Spinal cord (tissue), 10 donors: ENCODE measurements at places on chromosomes 16 and 17. TPM values are rescaled to one million over a fixed set of nuclear protein-coding genes. Genes with fewer than 3 reads are reported as not detected.

DNA sequence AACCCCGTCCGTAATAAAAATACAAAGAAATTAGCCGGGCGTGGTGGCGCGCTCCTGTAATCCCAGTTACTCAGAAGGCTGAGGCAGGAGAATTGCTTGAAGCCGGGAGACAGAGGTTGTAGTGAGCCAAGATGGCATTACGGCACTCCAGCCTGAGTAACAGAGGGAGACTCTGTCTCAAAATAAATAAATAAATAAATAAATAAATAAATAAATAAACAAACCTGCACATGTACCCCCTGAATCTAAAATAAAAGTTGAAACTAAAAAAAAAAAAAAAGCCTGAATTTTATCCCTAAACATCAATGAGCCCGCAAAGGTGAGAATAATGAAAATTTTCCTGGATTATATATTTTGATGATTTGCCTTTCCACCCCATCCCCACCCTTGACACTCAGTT is 124.7 kb downstream of the CDH11 start:
- no peak overlapping the region for H3K27ac ChIP-seq
- no peaks in the 10 kb centered on the region for H3K4me1 ChIP-seq
- no peaks in the 10 kb centered on the region for H3K27me3 ChIP-seq
- no peak overlapping the region for H3K4me3 ChIP-seq
- peaks cover 12% of the 10 kb centered on the region for H3K36me3 ChIP-seq
- no peak for DNase-seq

SYCE1L gene
- total RNA-seq, result 14.4 TPM

DNA sequence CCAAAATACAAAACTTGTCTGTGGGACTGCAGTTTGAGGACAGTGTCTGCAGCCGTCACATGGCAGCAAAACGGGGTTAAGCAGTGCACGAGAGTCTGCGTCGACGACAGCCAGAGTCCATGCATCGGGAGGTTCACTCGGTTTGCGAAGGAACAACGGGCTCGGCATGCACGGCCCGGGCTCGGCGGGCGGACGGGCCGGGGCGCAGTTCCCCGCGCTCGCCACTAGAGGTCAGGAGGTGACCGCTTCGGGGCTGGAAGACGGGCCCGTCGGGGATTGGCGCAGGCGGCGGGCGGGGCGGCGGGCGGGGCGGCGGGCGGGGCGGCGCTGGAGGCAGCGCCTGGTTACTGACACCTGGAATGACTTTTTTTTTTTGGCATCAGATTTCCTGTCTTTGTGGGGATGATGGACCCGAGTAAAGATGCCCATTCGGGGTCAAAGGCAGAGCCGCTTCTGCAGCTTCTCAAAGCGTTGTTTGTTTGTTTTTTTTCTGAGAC is 6.5 kb downstream of the SCGB1C2 start:
- no peak overlapping the region for H3K27ac ChIP-seq
- peaks cover 38% of the 10 kb centered on the region for H3K36me3 ChIP-seq
- H3K4me1 ChIP-seq, result peaks cover 16% of the 10 kb centered on the region
- H3K4me3 ChIP-seq, result no peak overlapping the region
- no peaks in the 10 kb centered on the region for H3K27me3 ChIP-seq

- no peak for DNase-seq
- no peak overlapping the region for H3K27ac ChIP-seq
- no peaks in the 10 kb centered on the region for H3K36me3 ChIP-seq
- H3K27me3 ChIP-seq, result no peaks in the 10 kb centered on the region
- H3K4me3 ChIP-seq, result no peak overlapping the region
- no peaks in the 10 kb centered on the region for H3K4me1 ChIP-seq
Observed at GRCh38 chr17:70624211-70624610, 454.9 kb downstream of the KCNJ2 start.

MAP2K6 gene
- 32.5 TPM for total RNA-seq

DNA sequence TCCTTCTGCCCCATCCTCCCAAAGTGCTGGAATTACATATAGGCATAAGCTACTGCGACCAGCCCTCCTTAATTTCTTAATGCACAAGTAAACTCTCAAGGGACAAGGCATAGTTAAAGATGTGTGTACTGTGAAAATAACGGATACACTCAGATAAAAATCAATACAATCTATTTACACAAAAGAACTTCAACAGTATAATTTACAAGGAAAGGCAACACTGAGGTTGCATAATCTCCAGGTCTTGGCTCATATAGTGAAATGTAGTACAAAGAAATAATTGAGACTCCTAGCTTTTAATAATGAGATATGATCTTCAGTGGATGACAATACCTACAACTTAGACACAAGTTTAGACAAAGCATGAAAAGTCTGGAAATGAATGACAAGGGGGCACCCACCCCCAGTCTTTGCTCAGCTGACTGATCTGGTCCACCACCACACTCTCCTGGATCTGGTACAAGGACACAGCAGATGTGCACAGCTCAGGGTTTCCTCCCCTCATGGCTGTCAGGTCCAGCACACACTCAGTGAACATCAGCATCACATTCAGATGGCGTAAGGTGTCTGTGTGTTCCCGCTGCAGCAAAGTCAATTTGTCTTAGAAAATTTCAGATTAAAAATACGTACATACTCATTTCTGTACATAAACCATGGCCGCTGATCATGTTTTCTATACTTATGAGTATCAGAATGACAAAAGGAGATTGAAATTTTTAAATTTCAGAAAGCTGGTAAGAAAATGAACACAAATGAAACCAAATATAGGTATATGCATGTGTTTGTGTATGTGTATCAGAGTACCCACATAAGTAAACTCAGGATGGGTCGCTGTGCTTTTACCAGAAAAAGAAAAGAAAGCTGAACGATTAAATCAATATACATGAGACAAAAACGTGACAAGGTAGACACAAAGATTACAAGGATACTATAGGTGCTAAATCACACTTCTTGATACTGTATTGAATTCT is 33.7 kb upstream of the ALDH3A1 start:
- no peak for DNase-seq
- no peaks in the 10 kb centered on the region for H3K4me1 ChIP-seq
- no peak overlapping the region for H3K27ac ChIP-seq
- peaks cover 45% of the 10 kb centered on the region for H3K36me3 ChIP-seq
- H3K27me3 ChIP-seq, result no peaks in the 10 kb centered on the region

GRCh38 chr17:73250851-73251640 is 10.6 kb downstream of the CPSF4L start:
- no peak for DNase-seq
- no peak overlapping the region for H3K4me3 ChIP-seq
- peaks cover 6% of the 10 kb centered on the region for H3K4me1 ChIP-seq

SRCIN1 gene
- total RNA-seq, result 20.0 TPM

DNA sequence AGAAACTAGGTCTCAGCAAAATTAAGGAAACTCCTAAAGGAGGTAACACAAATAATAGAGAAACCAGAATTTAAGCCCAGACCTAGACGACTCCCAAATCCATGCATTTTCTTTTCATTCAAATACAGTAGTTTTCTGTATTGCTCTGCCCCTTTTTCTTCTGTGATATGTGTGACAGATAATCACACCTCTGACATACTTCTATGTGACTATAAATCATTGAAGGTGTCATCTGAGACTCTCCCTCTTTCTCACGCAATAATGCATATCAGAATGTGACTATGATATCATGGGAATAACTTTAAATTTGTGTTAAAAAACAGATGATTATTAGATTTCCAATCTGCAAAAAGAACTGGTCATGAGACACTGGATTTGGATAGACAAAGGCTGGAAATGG is 143.0 kb upstream of the ELAC2 start:
- H3K27ac ChIP-seq, result no peak overlapping the region
- H3K4me3 ChIP-seq, result no peak overlapping the region
- H3K4me1 ChIP-seq, result no peaks in the 10 kb centered on the region
- H3K36me3 ChIP-seq, result no peaks in the 10 kb centered on the region
- H3K27me3 ChIP-seq, result no peaks in the 10 kb centered on the region
- DNase-seq, result no peak

- DNase-seq, result no peak
- no peaks in the 10 kb centered on the region for H3K27me3 ChIP-seq
- H3K4me1 ChIP-seq, result no peaks in the 10 kb centered on the region
- H3K36me3 ChIP-seq, result peaks cover 7% of the 10 kb centered on the region
- no peak overlapping the region for H3K27ac ChIP-seq
Observed at GRCh38 chr17:67139784-67140665, 95.7 kb downstream of the CACNG1 start.

DNA sequence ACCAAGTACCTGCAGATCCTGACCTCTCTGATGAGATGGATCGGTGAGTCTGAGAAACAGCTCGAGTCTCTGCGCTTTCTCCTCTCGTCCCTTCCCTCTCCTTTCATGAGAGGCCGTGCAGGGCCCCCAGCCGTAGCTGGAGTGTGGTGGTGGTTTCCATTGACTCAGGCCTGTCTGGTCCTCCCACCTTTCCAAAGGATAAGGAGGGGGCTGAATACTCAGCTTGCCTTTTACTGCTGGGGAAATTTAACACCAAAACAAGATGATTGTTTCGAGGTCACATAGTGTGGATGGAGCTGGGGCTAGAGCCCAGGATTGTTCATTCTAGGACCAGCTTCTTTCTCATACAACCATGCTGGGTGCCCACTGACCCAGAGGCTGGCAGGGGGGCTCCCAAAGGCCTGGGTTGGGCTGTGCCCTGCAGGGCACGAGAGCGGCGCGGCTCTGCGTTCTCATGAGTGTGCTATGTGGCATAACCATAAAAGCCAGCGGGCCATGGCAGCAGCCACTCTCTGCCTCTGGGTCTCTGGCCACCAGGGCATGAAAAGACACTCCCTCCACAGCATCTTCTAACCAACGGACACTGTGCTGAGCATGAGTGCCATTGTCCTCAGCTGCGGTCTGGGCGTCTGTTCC is 39.8 kb downstream of the GRIN2C start:
- H3K4me1 ChIP-seq, result peaks cover 69% of the 10 kb centered on the region
- peaks cover 54% of the 10 kb centered on the region for H3K36me3 ChIP-seq

KRTAP2-2 gene
- not detected for total RNA-seq

ETV4 gene
- 4.7 TPM for total RNA-seq

METTL26 gene
- total RNA-seq, result 26.8 TPM

EVPL gene
- 0.17 TPM for total RNA-seq

DNA sequence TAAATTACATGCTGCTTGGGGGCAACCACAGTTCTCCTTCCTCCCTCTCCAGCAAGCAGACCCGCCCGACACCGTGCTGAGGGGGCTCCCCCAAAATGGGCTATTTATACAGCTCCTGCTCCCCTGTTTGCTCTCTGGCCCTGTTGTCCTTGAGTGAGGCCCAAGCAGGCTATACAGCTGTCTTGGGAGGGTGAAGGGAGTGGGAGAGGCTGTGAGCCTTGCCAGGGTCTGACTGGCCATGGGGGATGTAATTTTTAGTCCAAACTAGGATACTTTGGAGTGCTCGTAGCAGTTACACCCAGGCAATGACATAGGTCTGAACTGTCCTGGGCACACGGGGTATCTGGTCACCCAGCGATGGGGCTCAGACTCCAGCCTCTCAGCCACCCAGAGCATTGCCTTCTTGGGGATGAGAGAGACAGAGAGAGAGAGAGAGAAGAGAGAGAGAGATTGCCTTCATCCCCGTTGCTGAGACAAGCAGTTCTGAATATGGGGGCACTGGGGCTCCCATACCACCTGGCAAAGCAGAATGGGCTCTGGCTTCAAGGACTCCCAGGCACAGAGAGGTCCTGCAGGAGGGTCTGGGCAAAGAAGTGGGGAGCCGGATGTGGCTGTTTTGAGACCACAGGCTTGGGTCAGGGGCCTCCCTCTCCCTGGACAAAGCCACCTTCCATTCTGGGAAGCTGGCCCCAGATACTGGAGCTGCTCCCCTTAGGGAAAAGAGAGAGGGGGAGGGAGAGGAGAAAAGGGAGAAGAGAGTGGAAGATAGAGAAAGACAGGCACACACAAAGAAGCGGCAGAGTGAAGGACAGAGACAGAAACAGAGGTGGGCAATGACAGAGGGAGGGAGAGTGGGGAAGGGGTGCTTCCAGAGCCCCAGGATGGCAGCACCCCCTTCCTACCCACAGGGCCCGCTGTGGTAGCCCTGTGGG is 10.7 kb upstream of the TMEM92 start:
- no peaks in the 10 kb centered on the region for H3K36me3 ChIP-seq
- H3K4me3 ChIP-seq, result no peak overlapping the region
- H3K27me3 ChIP-seq, result no peaks in the 10 kb centered on the region
- peak overlapping the region; percentile 69 for H3K27ac ChIP-seq

DNA sequence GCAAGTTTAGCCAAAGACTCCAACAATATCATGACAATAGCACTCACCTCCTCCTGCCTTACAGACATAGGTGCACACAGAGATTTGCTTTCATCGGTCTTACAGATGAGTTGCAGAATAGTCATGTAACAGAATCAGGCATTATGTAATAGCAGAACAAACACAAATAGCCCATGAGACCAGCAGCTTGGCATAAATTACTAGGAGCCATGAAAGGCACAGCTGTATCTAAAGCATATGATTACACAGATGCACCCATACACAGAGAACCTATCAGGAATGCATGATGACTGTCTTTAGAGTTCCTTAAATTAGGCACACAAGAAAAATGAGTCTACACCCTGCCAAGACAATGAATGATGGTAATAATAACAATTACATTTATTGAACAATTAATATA is 342.0 kb upstream of the XYLT1 start:
- no peak overlapping the region for H3K4me3 ChIP-seq
- H3K36me3 ChIP-seq, result no peaks in the 10 kb centered on the region
- H3K27me3 ChIP-seq, result no peaks in the 10 kb centered on the region

- no peak for DNase-seq
- H3K27ac ChIP-seq, result no peak overlapping the region
- no peaks in the 10 kb centered on the region for H3K27me3 ChIP-seq
- H3K4me1 ChIP-seq, result peaks cover 50% of the 10 kb centered on the region
- H3K36me3 ChIP-seq, result peaks cover 3% of the 10 kb centered on the region
Observed at GRCh38 chr17:62656446-62656845, 29.0 kb downstream of the MRC2 start.

- H3K36me3 ChIP-seq, result peaks cover 22% of the 10 kb centered on the region
- H3K27me3 ChIP-seq, result no peaks in the 10 kb centered on the region
Observed at GRCh38 chr16:10990378-10990777, 46.0 kb downstream of the CLEC16A start.

DNA sequence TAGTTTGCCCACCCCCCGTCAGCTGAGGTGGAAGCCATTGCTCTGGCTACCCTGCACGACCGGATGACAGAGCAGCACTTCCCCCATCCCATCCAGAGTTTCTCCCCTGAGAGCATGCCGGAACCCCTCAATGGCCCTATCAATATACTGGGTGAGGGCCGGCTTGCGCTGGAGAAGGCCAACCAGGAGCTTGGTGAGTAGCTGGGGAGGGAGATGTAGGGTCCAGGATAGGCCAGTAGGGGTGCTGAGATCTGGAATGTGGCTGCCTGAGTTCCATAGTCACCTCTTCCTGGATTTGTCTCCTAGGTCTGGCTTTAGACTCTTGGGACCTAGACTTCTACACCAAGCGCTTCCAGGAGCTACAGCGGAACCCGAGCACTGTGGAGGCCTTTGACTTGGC is 6.4 kb downstream of the PFAS start:
- H3K36me3 ChIP-seq, result peaks cover 56% of the 10 kb centered on the region
- no peaks in the 10 kb centered on the region for H3K4me1 ChIP-seq
- H3K4me3 ChIP-seq, result no peak overlapping the region

ST6GALNAC1 gene
- total RNA-seq, result 3.3 TPM

PLLP gene
- total RNA-seq, result 20.9 TPM

- peaks cover 4% of the 10 kb centered on the region for H3K4me1 ChIP-seq
- peaks cover 5% of the 10 kb centered on the region for H3K36me3 ChIP-seq
- no peaks in the 10 kb centered on the region for H3K27me3 ChIP-seq
- no peak overlapping the region for H3K27ac ChIP-seq
- no peak for DNase-seq
- H3K4me3 ChIP-seq, result no peak overlapping the region
Observed at GRCh38 chr17:77178050-77178449, 37.3 kb downstream of the SEC14L1 start.

- H3K27ac ChIP-seq, result no peak overlapping the region
- peaks cover 8% of the 10 kb centered on the region for H3K36me3 ChIP-seq
- peak overlapping the region; percentile 75 for H3K4me3 ChIP-seq
- DNase-seq, result no peak
Observed at GRCh38 chr16:15054357-15055140, 1.3 kb downstream of the NTAN1 start.

GRCh38 chr17:28343491-28343932 is 8.0 kb downstream of the TNFAIP1 start:
- H3K27me3 ChIP-seq, result no peaks in the 10 kb centered on the region
- H3K27ac ChIP-seq, result no peak overlapping the region
- peaks cover 89% of the 10 kb centered on the region for H3K36me3 ChIP-seq
- peaks cover 5% of the 10 kb centered on the region for H3K4me1 ChIP-seq
